ENCODE measurements at places on chromosomes 7 and 10. TPM values are rescaled to one million over a fixed set of nuclear protein-coding genes. Genes with fewer than 3 reads are reported as not detected.
A peak's percentile ranks its signal among the peaks of the same experiment; 100 is the strongest.

The IFIT1B gene
- not detected for total RNA-seq

The TRIL gene
- 7.9 TPM for total RNA-seq

The TDRD1 gene
- total RNA-seq = not detected

GRCh38 chr10:35492386-35493195 is 112.5 kb upstream of the GJD4 start:
- no peak for DNase-seq

- no peak for DNase-seq
Observed at GRCh38 chr7:100358027-100358856, at the start of gene PILRB. Gene PILRB (plus strand): TSS chr7:100358117. CDS start chr7:100358303, 186 bp downstream.

The WAC gene
- total RNA-seq = 115 TPM

GRCh38 chr7:97002555-97003261 is 2.6 kb upstream of the DLX6 start:
- peak; percentile 50 for DNase-seq

GRCh38 chr10:86583983-86584382 is 62.4 kb upstream of the WAPL start:
- no peak for DNase-seq

DNA sequence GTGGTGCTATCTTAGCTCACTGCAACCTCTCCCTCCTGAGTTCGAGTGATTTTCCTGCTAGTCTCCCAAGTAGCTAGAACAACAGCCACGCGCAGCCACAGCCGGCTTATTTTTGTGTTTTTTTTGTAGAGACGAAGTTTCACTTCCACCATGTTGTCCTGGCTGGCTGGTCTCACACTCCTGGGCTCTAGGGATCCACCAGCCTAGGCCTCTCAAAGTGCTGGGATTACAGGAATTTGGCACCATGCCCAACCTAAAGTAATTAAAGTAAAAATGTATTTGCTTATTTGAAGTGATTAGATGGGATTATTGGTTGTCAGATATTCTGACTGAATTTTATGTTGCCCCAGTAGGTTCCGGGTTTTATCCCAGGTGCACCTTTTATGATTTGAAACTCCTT is 22.7 kb downstream of the LUC7L2 start:
- no peak for DNase-seq

- no peak for DNase-seq
Observed at GRCh38 chr10:62373995-62374861, at the start of gene ZNF365. Gene ZNF365 (plus strand): TSS chr10:62374369. CDS start chr10:62376194, 1,825 bp downstream.

The CABCOCO1 gene
- total RNA-seq = 1.5 TPM

The C10orf105 gene
- total RNA-seq = 0.11 TPM

DNA sequence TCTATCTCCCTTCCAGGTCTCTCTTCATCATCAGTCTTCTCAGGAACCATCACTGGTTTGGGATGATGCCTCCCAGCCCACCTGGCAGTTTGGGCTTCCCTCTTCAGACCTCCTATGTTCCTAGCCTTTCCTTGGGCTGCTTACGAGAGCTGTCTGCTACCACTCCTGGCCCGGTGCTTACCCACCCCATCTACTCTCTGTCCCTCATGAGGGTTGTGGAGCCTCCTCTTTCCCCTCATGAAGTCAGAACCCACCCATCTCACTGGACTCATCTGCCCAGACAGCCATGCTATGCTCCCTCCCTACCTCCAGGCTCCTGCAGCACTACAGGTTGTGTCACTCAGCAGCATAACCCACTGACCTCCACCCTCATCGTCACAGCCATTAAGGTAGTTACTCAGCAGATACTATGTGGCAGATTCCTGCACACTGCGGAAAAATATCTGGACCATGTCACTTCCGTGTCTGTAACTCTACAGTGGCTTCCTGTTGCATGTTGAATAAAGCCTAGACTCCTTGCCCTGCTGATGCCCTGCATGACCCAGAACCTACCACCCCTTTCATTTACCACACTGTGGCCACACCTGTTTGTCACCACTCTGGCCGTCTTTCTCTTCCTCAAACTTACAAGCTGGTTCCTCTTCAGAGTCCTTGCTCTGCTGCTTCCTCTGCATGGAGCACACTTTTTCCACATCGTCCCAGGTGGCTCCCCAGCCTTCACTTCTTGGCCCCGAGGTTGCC is 2.0 kb downstream of the DBNL start:
- no peak for DNase-seq

DNA sequence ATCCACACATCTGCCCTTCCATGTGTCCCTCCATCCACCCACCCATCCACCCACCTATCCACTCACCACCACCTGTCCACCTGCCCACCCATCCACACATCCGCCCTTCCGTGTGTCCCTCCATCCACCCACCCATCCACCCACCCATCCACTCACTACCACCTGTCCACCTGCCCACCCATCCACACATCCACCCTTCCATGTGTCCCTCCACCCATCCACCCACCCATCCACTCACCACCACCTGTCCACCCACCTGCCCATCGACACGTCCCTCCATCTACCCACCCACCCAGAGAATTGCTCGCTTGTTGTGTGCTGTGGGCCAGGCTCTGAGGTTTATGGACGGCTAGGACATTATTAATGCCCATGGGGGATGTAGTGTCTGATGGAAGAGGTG is 500.2 kb downstream of the DNAJB6 start:
- DNase-seq = no peak

The SORCS1 gene
- total RNA-seq = 9.6 TPM

DNA sequence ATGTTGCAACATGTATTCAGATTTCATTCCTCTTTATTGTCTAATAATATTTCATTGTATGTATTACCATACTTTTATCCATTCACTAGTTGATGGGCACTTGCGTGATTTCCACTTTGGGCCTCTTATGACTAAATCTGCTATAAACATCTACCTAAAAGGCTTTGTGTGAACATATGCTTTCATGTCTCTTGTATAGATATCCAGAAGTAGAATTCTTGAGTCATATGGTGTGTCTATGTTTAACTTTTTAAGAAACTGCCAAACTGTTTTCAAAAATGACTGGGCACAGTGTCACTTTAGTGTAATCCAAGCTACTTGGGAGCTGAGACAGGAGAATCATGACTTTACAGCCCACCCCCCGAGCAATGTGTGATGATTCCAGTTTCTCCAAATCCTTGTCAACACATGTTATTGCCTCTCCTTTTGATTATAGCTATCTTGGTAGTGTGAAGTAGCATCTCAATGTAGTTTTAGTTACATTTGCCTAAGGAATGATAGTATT is 618.9 kb upstream of the C7orf33 start:
- DNase-seq = no peak

The SPDYE16 gene
- not detected for total RNA-seq

DNA sequence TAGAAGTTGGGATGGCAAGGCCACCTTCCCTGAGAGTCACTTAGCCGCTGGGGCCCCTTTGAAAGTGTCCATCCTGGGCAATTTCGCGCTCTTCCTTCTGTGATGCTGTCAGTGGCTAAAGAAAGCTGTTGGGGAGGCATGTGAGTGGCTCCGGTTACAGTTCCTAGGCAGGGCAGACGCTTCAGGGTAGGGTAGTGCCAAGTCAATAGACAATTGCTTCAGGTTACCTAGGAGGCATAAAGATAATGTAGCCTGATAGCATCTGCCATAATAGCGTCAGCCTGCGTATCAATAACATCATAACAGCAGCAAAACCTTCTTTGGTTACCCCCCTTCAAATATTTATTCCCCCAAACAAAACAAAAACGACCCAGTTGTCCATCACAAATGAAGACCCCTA is at the start of gene FAM107B:
Gene FAM107B, minus strand, starts transcription at position 101 of the 400 bp plus-strand sequence. CDS start 234 bp downstream, outside the sequence.
- DNase-seq = peak; percentile 45

DNA sequence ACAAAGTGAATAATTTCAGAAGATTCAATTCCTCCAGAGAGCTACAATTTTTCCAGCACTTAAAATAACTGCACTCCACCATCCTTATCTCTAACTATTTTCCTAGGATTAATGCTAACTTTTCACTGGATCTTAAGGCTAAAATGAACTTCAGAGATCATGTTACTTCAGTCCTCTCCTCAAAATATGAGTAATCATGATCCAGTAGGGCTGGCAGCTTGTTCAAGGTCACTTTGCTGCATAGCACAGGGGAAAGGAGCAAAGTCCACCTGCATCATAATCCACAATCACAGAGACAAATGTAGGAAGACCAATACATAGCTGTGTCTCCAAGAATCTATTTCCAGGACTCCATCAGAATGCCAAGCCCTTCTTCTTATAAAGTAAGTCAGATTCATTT is 150.3 kb downstream of the LRRTM3 start:
- no peak for DNase-seq

Data from esophagus muscularis mucosa (tissue), 4 donors.